Brain (organoid and tissue), 16 donors: ENCODE measurements at places on chromosomes 4 and X.

DNA sequence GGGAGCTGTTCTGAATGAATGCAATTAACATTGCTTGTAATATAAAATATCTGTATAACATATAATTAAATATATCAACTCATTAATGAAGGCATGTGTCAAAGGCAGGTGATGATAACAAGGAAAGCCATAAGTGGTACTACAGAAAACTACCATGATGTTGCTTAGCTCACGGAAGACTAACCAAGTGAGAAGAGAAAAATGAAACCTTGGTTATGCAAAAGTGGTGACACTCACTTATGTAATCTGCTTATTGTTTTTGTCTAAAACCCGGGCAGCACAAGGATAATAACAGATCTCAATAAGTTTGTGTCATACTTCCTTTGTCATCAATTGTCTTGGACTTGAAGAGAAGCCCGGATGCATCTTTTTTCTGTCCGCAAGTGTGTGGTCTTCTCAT lies 156.4 kb downstream of the HS6ST2 start:
- DNase-seq = no peak

DNA sequence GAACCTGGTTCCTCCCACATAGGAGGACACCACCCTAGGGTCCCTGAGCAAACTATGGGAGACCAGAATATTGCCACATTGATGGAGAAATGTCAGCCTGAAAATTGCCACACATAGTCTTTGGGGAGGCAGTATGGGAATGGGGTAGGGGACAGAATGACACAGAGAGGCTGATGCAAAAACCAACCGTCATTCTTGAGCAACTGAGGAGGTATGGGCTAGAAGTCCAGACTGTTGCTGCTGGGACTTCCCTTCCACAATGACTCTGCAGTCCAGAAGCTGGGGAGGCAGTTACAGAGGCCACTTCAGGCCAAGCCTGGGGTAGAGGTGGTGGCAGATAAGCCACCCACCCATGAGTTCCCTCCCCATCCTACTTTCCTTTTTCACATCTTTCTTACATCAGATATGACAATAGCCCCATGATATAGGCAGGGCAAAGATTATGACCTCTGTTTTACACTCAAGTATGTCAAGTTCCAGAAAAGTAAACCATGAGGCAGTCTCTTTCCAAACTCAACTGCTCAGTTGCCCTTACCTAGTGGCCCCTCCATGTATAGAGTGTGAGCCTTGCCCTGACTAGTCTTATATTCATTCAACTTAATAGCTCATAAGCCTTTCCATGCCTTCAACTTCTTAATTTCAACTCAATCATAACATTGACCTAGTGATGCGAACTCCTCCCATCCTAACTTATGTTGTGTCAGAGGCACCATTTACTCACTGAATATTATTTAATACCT lies 41.7 kb downstream of the VSIG4 start:
- DNase-seq = no peak

DNA sequence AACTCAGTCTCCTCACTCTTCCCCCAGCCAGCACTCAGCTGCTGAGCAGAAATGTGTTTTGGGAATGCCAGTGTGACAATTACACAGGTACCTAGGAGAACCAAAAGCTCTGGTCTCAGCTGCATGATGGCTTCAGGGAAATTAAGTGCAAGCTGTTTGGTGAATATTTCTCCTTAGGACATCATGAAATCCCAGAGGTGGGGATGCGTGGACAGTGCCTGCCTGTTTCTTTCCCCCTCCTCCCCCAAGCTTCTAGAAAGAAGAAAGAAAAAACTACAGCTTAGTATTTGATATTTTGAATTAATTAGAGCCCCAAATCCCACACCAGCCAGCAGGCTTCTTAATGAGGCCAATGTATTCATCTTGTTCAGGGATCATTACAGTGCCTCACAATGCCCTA lies 243.0 kb downstream of the IDS start:
- DNase-seq = peak; percentile 74

- no peak for DNase-seq
Observed at GRCh38 chrX:24761306-24761705, 67.6 kb downstream of the POLA1 start.

DNA sequence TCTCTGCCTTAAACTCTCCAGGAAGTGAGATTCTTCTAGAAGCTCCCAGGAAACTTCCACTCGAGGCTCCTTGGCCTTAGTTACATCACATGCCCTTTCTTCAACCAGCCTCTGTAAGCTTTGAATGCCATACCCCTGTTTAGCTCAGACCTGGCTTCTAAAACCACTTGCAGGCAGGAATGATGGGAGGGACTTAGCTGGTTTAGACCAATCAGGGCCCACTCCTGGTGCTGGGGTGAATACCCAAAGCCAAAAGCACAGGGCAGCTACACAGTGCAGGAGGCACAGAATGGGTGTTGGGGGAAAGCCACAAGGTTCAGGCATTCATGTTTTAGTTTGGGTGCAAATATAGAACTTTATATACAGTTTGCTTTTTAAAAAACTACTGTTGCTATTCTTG lies 296.2 kb downstream of the FRMPD4 start:
- no peak for DNase-seq

DNA sequence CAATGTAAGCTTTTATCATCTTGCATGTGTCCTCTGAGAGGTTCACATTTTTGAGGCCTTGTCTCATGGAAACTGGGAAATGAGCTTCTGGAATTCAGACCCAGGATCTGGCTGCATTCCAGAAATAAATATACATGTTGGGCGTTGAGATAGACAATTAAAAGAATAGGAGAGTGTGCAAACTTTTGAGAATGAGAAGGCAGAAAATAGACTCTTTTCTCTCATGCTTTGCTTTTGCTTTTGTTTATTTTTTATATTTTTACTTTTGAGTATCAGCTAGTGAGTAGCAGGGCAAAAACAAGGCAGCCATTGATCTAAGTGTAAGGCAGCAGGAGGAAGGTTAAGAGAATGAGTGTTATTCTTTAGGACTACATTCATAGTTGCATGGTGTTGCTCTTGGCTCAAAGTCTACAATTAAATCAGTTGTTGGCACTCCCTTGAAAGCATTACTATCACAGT lies 12.4 kb downstream of the SHROOM3 start:
- no peak for DNase-seq

DNA sequence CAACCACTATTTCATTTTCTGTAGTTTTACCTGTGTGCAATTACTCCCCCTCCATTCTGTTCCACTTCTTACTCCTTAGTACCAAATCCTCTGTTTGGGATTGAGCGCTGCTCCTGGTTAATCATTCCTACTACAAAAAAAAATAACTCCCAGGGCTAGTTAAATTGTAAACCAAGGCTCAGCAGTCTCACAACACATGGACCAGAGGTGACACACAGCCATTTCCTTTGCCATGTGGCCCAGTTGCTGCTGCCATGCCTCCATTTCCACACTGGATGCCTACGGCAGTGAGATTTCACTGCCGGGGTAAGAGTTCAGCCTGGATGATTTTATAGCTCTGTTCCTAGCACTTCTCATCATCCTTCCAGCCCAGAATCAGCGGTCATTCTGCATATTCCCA lies 107.2 kb downstream of the AKAP4 start:
- DNase-seq = no peak

- no peak for DNase-seq
Observed at GRCh38 chr4:184812651-184813181, 13.1 kb downstream of the ACSL1 start.

GRCh38 chr4:144748814-144749555 lies 103.0 kb downstream of the HHIP start:
- no peak for DNase-seq

- DNase-seq = no peak
Observed at GRCh38 chrX:13257223-13258051, 62.4 kb downstream of the ATXN3L start.

DNA sequence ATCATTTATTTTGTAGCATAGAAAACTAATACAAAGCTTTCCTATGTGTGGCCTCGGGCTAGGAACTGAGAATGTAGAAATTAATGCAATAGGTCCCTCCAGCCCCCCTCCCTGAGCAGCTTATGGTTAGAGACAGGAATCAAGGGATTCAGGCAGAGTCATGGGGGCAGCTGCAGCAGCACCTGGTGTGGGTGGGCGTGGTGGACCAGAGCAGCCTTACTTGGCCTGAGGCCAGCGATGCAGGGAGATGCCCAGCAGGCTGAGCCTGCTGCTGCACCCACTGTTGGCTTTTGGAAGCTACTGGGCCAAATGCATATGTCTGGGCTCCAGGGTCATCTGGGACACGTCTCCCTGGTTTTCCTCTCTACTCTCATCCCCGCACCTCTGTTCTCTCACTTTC lies 74.0 kb downstream of the STK32B start:
- DNase-seq = no peak

- no peak for DNase-seq
Observed at GRCh38 chr4:103499094-103499493, 220.7 kb downstream of the TACR3 start.

DNA sequence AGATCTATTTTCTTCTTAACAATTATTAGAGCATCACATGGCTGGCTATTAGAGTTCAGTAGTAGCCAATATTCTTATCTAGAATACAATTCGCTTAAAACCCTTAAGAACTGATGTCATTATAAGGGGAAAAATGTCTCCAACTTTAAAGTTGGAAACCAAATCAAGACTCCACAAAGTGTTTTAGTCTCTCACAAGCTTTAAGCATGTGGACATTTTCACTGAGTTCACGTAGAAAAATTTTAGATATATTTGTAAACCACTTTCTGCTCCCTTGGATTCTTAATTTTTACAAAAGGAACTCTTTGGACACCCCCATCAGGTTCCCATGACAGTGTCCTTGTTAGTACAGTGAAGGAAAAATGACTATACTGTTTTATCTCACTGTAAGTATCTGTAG lies 123.9 kb upstream of the NAP1L5 start:
- DNase-seq = no peak

GRCh38 chr4:7295197-7295910 lies 103.0 kb downstream of the SORCS2 start:
- peak; percentile 77 for DNase-seq

DNA sequence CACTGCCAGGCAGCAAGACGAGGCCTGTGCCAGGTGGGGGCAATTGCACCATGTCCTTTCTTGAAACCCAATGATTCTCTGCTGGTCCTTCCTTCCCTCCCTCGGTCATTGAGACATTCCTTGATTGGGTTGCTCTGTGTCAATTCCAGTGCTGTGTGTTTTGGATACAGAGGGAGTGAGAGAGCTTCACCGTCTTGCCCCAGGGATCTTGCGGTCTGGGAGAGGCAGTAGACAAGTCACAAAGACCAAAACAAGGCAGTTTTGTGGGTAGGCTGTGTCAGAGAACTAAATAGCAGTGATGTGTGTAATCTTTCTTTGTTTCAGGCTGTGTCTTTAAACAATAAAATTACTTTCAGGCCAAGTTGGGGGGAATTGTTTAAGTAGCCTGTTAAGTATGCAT lies 38.8 kb upstream of the TADA2B start:
- no peak for DNase-seq

DNA sequence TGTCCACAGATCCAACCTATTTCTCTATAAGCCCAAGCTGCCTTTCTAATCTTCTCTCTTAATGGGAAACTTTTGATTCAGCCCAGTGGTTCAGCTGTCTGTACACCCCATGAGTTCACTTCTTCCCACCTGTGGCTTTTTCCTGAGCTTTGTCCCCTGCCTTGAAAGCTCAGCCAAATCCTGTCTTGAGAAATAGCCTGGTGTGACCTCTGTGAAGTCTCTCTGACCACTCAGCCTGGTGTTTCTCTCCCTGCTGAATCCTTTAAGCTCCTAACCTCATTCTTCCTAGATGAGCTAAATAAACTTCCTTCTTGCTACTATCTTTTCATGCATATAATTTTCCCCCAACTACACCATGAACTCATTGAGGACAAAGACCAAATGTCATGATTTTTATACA lies 15.2 kb upstream of the HERC5 start:
- no peak for DNase-seq

GRCh38 chr4:110211007-110211769 lies 12.8 kb upstream of the ELOVL6 start:
- no peak for DNase-seq

- DNase-seq = no peak
Observed at GRCh38 chr4:140808256-140808655, 52.1 kb upstream of the TBC1D9 start.

- no peak for DNase-seq
Observed at GRCh38 chr4:101274888-101275752, 72.2 kb downstream of the PPP3CA start.

GRCh38 chrX:46354481-46354880 lies 190.7 kb downstream of the ZNF674 start:
- no peak for DNase-seq

- no peak for DNase-seq
Observed at GRCh38 chrX:87679849-87680248, 162.2 kb downstream of the KLHL4 start.

- peak; percentile 44 for DNase-seq
Observed at GRCh38 chr4:153465615-153466080, 512 bp upstream of the TMEM131L start.

GRCh38 chr4:145533961-145534360 lies 52.3 kb downstream of the SMAD1 start:
- DNase-seq = no peak

DNA sequence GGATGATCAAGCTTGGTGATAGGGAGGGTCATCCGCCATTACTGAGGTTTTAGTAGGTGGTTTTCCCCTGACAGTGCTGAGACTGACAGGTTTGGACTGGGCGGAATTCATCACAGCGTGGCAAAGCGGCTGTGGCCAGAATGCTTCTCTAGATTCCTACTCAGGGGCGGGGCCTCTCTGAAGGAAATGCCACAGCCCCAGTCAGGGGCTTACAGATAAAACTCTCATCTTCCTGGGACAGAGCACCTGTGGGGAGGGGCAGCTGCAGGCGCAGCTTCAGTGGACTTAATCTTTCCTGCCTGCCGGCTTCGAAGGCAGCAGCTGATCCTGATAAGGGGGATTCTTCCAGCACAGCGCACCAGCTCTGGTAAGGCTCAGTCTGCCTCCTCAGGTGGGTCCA lies 316.7 kb downstream of the RPA4 start:
- DNase-seq = no peak

- no peak for DNase-seq
Observed at GRCh38 chr4:28842271-28842670, 1877.9 kb upstream of the PCDH7 start.

- no peak for DNase-seq
Observed at GRCh38 chrX:113747274-113747973, 836.5 kb upstream of the HTR2C start.

- no peak for DNase-seq
Observed at GRCh38 chr4:23686169-23686897, 203.5 kb downstream of the PPARGC1A start.

GRCh38 chr4:11620861-11621260 lies 192.2 kb upstream of the HS3ST1 start:
- DNase-seq = no peak

- peak; percentile 87 for DNase-seq
Observed at GRCh38 chr4:36024901-36025660, 219.2 kb downstream of the ARAP2 start.

DNA sequence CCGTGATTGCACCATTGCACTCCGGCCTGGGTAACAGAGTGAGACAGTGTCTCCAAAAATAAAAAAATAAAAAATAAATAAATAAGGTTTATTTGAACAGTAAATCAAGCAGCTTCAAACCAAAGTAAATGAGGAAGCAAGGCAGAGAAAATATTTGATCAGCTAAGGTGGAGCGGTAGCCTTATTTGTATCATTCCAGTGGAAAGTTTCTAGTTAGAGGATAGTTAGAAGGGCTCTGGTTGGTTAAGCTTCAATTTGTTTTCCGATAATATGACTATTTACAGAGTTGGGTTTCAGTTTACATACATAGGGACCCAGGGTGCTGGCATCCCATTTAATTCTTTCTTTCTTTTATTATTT lies 21.8 kb upstream of the OPHN1 start:
- no peak for DNase-seq

- no peak for DNase-seq
Observed at GRCh38 chrX:124421898-124422655, 75.7 kb downstream of the SH2D1A start.

GRCh38 chr4:95857761-95858160 lies 17.9 kb downstream of the PDHA2 start:
- no peak for DNase-seq
